ENCODE measurements at places on chromosomes 11 and 22.

- DNase-seq = no peak
Observed at GRCh38 chr11:115652094-115652493, 147.9 kb upstream of the CADM1 start.

DNA sequence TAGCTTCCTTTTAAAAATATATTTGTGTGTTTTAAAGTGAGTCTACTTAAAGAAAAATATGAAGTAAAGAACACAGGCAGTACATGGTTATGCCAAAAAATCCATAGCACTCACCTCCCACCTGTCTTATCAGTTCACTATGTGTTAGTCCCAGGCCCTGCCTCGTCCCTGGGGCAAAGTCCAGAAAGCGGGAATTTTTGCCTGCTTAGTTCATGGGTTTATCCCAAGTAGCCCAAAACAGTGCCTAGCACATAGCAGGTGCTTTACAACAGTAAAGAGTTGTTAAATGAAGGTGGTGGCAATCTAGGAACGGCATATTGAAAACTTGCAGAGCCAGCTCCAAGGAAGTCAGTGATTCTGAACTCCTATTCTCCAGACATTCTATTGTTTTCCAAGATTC lies 154.0 kb downstream of the MN1 start:
- no peak for DNase-seq

GRCh38 chr11:116035977-116036376 lies 531.8 kb upstream of the CADM1 start:
- no peak for DNase-seq

DNA sequence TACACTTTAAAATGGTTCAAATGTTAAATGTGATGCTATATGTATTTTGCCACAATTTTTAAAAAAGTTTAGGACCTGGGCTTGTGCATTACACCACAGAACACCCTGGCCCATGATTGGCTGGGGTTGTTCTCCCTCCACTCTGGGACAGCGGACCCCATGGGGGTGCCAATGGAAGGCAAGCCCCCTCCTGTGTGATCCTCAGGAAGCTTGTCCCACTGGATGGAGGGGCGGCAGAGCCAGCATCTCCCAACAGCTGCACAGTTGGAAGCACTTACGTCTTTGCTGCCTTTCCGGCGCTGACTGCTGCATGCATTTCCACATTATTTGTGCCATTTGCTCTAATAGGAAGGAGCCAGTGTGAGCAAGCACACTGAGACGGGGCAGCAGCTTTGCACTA lies 196.5 kb downstream of the SHANK2 start:
- no peak for DNase-seq

GRCh38 chr22:49930596-49931412 lies 12.4 kb downstream of the CRELD2 start:
- peak; percentile 93 for DNase-seq

- peak; percentile 90 for DNase-seq
Observed at GRCh38 chr22:37933711-37934376, 19.6 kb downstream of the C22orf23 start.

DNA sequence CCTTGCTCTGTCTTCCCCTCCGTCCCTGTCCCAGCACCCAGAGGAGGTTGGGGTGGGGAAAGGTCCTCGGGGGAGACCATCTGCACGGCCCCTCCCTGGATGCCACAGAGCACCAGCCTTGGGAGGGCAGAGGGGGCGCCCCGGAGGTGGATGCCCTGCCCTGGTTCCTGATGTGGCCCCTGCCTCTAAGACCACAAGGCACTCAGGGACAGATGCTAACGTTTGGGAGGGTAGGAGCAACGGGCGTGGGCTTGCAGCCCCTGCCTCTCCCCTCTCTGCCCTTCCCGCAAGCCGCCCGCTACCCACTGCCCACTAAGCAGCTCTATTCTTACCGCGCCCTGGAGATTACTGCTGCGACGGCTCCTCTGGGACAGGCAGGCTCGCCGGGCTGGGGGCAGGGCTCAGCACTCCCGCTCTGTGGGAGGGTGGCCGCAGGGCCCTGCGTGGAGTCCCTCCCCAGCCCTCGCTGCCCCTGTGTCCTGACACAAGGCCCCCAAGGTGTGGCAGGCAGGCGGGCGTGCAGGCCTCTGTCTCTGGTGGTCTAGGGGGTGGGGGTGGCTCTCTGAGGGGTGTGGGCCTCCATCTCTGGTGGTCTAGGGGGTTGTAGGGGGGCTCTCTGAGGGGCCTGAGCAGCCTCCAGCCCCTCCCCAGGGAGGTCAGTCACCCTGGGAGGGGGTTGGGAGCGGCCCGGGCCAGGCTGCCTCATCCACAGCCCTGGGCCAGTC lies 14.9 kb downstream of the BRSK2 start:
- no peak for DNase-seq

GRCh38 chr11:86784241-86784681 lies 16.1 kb upstream of the PRSS23 start:
- DNase-seq = no peak

- no peak for DNase-seq
Observed at GRCh38 chr22:29288837-29289236, 17.6 kb upstream of the GAS2L1 start.

GRCh38 chr11:118623269-118623655 lies 15.8 kb downstream of the PHLDB1 start:
- DNase-seq = peak; percentile 89

DNA sequence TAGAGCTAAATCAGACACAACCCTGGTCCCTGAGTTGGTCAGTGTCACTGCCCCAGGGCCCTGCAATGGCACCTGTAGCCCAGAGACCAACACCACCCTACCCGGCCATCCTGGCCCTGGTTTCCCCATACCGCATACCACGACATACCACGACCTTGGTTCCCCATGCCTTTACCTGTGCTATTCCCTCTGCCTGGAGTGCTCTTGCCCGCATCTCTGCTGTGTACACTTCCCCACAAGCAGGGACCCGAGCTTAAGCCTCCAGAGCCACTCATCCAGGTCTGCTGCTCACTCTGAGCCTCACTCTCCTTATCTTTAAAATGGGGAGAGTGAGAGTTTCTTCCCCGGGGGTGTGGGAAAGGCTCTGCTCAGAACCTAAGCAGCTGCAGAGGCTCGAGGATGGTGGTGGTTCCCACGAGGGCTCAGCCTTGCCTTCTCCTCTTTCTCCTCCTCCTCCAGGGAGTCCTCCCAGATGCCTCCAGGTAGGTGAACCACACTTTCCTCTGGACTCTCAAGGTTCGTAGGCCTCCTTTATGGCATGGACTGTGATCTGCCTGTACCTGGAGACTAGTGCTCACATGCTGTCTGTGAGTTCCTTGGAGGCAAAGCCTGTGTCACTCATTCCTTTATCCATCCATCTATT lies 48.1 kb downstream of the WNT7B start:
- no peak for DNase-seq

GRCh38 chr11:85236211-85236610 lies 390.9 kb downstream of the DLG2 start:
- DNase-seq = no peak

DNA sequence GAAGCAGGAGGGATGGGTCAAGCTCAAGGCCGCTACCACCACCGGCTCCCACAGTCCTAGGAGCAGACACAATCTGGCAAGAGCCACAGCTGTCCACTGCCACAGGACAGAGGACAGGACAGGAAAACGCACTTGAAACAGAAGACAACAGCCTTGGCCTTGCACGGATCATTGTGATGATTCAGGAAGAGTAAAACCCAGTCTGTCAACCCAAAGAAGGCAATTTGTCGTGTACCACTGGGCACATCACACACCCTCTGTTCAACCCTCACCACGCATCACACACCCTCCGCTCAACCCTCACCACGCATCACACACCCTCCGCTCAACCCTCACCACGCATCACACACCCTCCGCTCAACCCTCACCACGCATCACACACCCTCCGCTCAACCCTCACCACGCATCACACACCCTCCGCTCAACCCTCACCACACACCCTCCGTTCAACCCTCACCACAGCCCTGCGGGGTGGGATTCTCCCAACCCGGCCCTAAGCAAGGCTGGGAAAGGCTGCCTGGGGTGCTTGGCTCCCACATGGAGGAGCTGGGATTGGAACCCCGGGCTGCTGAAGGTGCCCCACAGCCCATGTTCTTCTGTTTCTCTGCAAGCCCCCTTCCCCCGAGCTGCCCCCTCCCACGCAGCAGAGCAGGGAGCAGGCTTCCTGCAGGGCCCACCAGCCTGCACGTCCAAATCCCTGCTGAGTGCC lies 11.3 kb upstream of the CDC42BPG start:
- no peak for DNase-seq

GRCh38 chr22:38831166-38831945 lies 12.5 kb downstream of the NPTXR start:
- no peak for DNase-seq

- DNase-seq = no peak
Observed at GRCh38 chr22:29570456-29570855, 10.5 kb downstream of the NIPSNAP1 start.

GRCh38 chr11:11444027-11444803 lies 91.2 kb upstream of the CSNK2A3 start:
- DNase-seq = no peak

DNA sequence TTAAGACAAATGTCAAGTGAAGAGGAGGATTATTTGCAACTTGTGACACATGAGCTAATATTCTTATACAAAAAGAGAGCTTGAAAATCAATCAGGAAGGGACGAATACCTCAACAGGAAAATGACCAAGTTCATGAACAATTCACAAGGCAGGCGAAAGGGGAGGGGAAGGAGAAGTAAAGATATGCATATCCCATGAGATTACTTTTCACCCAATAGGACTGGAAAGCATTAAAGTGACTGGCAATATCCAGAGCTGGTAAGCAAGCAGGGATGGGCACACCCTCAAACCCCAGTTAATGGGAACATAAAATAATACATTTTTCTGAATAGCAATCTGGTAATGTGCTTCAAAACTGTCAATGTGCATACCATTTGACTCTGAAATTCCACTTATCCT lies 129.5 kb downstream of the SLC1A2 start:
- DNase-seq = no peak

GRCh38 chr11:93192163-93192562 lies 5.6 kb downstream of the SLC36A4 start:
- no peak for DNase-seq

GRCh38 chr11:43908191-43908590 lies 27.6 kb downstream of the ALKBH3 start:
- DNase-seq = no peak

- DNase-seq = no peak
Observed at GRCh38 chr11:100910808-100911207, 218.8 kb downstream of the PGR start.

- peak; percentile 52 for DNase-seq
Observed at GRCh38 chr11:70142221-70142875, 60.7 kb upstream of the FADD start.

GRCh38 chr11:122847466-122847865 lies 9.2 kb downstream of the CRTAM start:
- DNase-seq = no peak

GRCh38 chr11:44010789-44011251 lies 37.0 kb upstream of the ACCSL start:
- no peak for DNase-seq

DNA sequence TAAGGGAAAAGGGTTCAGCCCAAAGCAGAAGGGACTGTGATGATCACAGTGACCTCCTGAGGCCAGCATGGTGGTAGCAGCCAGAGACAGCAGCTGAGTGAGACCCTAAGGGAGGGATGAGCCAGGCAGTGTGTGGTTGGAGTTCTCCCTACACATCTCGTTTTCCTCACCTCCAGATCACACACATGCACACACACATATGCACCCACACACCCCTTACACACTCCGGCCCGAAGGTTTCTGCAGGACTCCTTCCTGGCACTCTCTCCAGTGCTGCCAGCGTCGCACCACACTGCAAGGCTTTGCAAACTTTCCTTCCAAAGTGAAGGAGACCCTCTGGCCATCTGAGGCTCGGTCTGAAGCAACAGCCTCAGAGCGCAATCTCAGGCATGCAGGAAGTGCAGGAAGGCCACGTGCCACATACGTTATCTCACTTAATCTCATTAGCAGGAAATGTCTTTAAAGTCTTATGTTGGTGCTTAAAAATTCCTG lies 26.9 kb upstream of the TP53I11 start:
- DNase-seq = no peak

GRCh38 chr11:59818572-59818971 lies 8.0 kb upstream of the MRPL16 start:
- no peak for DNase-seq

GRCh38 chr11:114319716-114320328 lies 23.6 kb downstream of the NNMT start:
- no peak for DNase-seq

GRCh38 chr11:124586238-124586860 lies 16.6 kb downstream of the OR8A1 start:
- no peak for DNase-seq

DNA sequence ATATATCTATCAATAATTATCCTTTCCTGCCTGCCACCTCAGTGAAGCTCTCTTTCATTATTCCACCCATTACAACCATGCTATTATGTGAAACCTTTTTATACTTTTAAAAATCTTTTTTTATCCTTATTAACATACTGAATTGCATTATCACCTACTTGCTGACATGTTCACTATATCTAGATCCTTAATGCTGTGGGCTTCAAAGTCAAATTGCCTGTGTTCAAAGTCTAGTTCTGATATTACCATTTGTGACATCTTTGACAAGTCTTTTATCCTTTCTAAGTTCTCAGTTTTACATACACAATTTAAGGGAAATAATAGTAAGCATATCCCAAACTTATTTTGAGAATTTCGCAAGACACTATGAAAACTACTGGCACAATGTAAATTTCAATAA lies 2239.4 kb downstream of the LRRC4C start:
- no peak for DNase-seq

DNA sequence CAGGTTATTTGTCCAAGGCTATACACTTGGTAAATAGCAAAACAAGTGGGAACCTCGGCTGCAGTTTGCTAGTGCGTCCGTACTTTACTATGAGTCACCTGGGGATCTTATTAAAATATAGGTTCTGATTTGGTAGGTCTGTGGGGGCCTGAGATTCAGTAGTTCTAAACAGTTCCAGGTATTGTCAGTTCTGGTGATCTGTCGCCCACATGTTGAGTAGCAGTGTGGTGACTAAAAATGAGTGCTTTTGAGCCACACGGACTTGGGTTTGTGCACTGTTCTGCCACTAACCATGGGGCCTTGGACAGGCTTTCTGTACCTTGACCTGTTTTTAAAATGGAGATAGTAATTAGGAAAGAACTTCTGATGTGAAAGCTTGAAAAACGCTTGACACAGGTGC lies 15.7 kb downstream of the FBXO7 start:
- DNase-seq = no peak

GRCh38 chr11:123334925-123335324 lies 95.1 kb upstream of the GRAMD1B start:
- DNase-seq = no peak

- DNase-seq = no peak
Observed at GRCh38 chr11:46445920-46446771, 54.6 kb upstream of the CHRM4 start.

GRCh38 chr11:12090061-12090591 lies 20.3 kb upstream of the MICAL2 start:
- DNase-seq = peak; percentile 56

DNA sequence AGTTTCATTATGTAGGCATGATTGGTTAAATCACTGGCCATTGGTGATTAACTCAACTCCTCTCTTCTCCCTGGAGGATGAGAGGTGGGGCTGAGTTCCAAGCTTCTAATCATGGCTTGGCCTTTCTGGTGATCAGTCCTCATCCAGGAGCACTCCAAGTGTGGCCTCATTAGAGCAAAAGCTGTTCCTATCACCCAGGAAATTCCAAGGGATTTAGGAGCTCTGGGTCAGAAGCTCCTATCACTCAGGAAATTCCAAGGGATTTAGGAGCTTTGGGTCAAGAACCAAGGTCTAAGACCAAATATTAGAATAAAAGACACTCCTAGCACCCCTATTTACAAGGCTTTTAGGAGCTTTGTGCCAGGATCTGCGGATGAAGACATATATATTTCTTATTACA lies 168.0 kb upstream of the BDNF start:
- no peak for DNase-seq

- no peak for DNase-seq
Observed at GRCh38 chr22:42721045-42721434, 370 bp upstream of the A4GALT start.

- no peak for DNase-seq
Observed at GRCh38 chr22:37126882-37127281, 17.4 kb upstream of the TMPRSS6 start.

Measured in breast epithelium (tissue), 4 donors.